ENCODE measurements at places on chromosomes 3 and 15.

GRCh38 chr3:37773911-37774310 is 87.8 kb upstream of the CTDSPL start:
- DNase-seq, result no peak

DNA sequence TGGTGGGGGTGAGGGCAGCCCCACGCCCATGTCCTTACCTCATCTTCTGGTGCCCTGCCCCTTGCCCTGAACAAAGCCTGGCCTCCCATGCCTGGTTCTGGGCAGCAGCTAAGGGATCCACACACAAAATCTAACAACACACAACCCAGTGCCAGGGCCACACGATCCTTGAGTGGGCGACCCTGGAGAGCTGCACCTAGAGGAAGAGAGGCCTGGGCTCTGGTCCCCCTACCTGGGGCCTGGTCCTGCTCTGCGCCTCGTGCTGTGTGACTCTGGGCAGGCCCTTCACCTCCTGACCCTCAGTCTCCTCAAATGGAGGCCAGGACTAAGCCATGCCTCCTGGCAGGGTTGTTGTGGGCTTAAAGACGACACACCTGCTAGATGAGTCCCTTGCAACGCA is 20.0 kb upstream of the C3orf22 start:
- DNase-seq, result no peak

DNA sequence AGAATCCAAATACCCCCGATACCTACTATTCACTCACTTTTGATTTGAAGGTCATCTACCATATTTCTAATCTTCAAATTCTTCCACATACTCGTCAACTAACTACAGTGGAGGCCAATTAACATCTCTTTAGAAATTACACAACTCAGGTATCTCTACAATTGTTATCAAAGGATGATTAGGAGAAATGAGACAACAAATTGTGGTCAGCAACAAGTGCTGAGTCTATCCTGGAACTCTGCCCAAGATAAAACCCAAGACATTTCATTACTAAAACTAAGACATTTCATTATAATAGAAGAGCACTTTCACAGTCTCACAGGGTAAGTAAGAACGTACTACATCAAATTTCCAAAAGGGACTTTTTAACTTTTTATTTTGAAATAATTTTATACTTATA is 100.0 kb downstream of the TBC1D5 start:
- no peak for DNase-seq

DNA sequence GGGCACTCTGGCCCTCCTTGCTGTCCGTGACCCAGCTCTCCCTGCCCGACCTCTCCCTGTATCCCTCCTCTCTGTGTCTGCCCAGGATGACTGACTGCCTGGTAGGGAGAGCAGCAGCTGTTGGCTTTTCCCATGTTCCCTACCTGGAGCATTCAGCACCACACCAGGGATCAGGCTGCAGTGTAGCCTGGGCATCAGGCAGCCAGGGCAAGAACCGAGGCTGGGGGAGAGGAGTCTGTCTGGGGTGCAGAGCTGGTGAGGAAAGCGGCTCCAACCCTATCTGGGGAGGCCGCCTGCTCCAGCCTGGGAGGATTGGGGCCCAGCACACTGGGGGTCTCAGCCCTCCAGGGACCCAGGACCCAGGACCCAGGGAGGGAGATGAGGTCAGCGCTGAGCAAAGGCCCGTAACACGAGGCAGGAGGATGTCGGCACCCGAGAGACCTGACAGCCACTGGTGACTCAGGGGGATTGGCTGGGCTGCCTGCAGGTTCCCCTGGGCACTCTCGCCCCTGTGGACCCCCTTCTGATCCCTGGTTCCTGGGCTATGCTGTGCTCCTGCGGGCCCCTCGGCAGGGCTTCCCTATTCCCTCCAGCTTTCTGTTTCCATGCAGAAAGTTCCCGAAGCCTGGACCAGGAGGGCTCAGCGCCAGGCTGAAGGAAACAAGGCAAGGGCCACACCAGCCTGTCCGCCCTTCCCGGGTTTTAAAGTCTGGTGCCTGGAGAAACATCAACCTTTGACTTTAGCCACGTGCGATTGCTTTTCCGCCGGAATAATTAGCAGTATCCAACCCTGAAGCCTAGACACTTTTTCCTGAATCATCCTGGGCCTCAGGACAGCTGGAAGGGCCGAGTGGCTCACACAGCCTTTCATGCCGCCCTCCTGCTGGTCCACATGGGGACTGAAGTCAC is 128.2 kb upstream of the MEF2A start:
- no peak for DNase-seq

GRCh38 chr15:42890161-42890913 is 30.2 kb downstream of the TTBK2 start:
- peak; percentile 83 for DNase-seq

DNA sequence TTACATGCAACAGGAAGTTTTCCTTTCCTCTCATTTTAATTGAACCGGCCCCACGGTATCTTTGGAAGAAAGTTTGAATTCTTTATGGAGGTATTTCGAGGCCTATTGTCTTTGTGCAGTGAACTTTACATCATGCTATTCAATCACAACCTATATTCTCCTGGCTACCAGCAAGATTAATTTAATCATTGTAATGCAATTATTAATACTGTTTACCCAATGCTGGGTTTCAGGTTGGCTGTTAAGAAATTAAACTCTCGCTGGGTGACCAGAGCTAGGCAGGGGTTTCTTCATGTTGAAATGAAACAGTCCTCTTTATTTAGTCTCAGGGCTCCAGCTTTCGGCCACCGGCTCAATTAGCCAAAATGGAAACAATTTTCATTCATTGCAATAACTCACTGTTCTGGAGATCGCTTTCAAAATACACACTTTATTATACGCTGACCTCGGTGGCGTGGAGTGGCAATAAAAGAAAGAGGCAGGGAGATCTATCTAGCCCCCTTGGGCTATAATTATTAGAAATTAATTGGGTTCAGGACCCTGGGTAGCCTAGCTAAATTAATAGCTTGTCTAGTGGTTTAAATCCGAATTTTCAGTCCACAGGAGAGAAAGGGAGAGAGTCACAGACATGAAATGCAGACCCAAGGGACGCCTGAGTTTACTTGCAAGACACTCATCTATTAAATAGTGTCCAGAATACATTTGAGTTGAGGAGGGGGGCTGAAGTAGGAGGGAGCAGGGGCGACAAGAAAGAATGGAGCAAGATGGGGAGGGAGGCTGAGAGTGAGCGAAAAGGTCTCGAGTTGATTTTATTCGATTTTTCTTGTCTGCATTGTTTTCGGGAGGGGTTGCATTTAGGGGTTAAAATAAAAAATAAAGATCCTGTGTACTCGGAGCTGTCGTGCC is 3.9 kb upstream of the MECOM start:
- no peak for DNase-seq

- DNase-seq, result no peak
These were observed 41.7 kb downstream of the ARIH1 start for GRCh38 chr15:72515591-72516389.

GRCh38 chr15:37372064-37372463 is 271.7 kb upstream of the MEIS2 start:
- DNase-seq, result no peak

DNA sequence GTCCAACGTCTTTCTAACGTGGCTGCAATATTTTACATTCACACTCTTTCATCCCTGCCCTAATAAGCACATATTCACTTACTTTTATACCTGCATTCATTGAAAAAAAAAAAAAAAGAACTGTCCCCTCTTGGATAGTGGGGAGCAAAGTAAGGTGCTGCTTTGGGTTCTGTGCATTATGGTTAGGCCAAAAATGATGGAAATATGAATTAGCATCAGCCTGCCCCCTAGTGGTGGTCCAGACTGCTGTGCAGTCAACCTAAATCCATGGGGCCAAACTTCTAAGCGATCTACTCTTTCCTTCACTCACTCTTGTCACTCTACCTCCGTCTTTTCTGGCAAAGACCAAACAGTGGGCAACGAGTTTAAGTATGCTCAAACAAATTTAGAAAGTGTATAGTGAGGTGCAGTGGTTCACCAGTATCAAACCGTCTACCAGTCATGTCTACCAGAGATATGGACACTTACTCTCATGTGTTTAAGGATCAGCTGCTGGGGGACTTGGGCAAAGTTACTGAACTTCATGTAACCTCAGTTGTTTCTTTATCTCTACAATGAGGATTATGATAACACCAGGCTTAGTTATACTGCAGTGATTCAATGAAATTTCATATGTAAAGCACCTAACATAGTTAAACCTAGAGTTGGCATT is 61.5 kb upstream of the GRM7 start:
- DNase-seq, result no peak

GRCh38 chr3:52200981-52201679 is 3.2 kb downstream of the ALAS1 start:
- DNase-seq, result no peak

- DNase-seq, result no peak
These were observed 136.5 kb downstream of the ZNF609 start for GRCh38 chr15:64596701-64597476.

- no peak for DNase-seq
These were observed 39.6 kb downstream of the DPH6 start for GRCh38 chr15:35506272-35506870.
